ENCODE measurements at places on chromosomes 6 and 20.

DNA sequence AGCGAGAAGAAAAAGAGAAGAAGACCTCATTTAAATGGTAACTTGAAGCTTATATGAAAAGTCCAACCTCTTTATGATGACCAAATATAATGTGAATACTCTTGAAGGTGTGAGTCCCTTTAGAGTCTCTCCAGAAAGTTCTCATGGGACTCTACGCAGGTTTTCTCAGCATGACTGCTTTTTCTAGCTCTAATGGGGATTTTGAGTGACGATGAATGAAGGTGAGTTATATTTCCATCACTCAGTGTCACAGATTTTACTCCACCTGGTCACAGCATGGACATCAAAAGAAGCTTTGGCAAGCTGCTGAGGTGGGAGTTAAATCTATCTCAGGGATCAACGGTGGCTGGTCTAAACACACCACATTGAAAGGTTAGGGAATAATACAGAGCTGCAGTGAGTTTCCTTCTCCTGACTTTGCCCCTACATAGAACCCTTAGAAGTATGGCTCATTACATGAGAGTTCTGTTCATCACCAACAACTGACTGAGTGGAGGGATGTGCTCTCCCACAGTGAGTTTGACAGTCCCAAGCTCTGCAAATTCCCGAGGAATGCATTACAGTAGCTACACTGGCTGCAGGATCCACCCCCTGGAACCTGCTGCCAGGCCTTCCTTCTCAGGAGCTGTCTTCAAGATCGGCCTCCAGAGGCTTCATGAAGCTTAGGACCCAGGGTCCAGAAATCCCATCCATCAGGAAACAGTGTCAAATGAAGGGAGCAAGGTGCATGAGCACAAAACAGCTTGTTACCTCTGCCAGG lies 126.8 kb downstream of the FOXC1 start:
- DNase-seq = no peak

- DNase-seq = peak; percentile 45
Measured at GRCh38 chr20:19211661-19212468, 577 bp upstream of the SLC24A3 start.

GRCh38 chr20:22562620-22563019 lies 21.8 kb downstream of the FOXA2 start:
- no peak for DNase-seq

GRCh38 chr6:166456395-166457156 lies 73.8 kb upstream of the MPC1 start:
- no peak for DNase-seq

DNA sequence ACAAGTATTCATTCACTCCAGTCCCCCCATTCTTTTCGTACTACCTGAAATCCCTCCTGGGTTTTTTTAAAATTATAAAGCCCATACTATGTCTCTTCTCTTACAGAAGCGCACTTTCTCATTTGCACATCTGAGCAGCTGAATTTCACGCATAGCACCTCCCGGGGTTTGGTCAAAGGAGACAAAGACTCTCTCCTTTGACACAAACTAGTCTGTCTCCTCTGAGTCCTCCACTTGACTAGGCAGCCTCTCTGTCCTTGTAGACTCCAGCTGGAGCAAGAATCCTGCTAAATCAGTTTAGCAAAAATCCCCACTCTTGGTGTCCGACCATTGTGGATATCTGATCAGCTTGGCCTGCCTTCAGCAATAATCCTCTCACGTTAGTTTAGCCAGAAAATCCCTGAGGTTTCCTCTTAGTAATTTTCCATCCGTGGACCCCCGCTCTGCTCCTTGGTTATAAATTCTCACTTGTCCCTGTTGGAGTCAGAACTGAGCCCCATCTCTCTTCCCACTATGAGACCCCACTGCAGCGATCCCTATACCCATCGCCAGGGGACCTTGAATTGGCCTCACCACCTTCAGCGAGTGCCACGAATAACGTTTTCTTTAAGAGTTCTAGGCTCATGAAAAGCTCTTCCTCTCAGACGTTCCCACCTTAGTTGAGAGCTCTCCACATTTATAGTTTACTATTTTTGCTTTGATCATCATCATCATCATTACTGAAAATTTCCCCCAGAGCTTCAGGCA lies 29.0 kb downstream of the PDYN start:
- DNase-seq = peak; percentile 11

- DNase-seq = no peak
Measured at GRCh38 chr6:52522655-52523054, 54.2 kb downstream of the TRAM2 start.

GRCh38 chr20:34251619-34252018 lies 10.4 kb downstream of the ASIP start:
- no peak for DNase-seq

- peak; percentile 25 for DNase-seq
Measured at GRCh38 chr6:42105156-42105648, 37.2 kb downstream of the C6orf132 start.

Measured in hematopoietic multipotent progenitor cell (in vitro differentiated cells).